T-cell (primary cell): ENCODE measurements at places on chromosomes 11 and 22.

GRCh38 chr11:125787827-125788226 lies at the start of gene PATE3:
Gene PATE3 (plus strand): TSS chr11:125788127. CDS start chr11:125788152, 25 bp downstream.
- no peak for DNase-seq

DNA sequence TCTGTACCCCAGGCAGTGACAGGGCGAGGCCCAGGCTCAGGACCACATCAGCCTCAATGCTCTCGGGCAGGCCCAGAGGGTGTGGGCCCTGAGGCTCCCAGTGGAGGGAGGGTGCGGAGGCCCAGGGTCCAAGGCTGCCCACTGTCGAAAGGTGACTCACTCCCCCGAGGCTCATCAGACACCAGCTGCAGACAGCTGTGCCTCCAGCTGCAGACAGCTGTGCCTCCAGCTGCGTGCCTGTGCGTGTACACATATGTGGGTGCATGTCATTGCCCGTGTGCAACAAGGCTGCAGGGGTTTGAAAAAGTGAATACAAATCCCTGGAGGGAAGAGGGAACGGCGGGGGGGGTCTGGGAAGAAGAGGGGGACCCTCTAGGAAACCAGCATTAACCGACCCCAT lies 134.3 kb downstream of the BRD1 start:
- no peak for DNase-seq

DNA sequence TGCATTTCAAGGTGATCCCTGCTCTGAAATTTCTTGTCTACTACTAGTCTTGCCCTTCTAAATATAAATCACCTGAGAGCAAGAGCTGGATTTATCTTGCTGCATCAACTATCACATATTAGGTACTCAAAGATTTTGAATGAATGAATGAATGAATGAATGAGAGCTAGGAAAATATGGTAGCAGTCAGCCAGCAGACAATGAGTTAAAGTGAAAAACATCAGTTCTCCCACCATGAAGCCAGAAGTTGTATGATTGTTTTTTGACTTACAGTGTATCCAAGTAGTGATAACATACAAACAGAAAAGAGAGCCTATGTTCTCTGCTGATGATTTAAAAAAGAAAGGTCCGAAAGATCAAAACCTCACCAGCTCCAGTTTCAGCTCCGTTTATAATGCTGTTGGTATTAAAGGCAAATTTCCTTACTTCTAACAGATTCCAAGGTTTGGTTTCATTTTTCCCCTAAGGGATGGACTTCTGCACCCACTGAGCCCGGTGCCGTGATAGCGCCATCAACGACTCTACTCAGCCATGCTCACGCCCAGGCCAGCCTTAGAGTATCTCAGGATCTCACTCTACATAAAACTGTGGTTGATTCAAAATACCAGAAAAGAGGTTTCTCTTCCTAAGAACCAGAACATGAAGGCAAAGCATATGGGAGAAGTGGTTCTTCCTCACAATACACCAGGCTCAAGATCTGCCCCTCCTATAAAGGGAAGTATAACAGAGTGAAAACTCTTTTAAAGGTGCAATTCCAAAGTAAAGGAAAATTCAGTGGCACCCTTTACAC lies 92.0 kb downstream of the SGSM3 start:
- DNase-seq, result peak; percentile 8

DNA sequence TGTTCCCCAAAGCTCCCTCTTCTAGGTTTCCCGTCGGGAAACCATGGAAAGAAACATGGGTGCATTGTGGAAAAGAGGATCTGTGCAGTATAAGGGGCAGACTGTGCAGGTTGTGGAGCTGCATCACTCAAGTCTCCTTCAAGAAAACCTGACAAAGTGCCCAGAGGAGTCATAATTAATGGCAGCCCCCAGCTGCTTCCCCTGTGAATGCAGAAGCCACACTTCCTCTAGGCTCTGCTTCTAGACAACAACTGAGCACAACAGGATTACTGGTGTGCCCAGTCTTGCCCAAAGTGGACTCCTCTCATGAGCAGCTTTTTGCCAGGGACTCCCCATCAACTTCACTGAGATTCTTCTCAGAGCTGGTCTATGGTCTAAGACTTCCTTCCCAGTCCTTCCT lies 42.6 kb upstream of the SCUBE2 start:
- DNase-seq, result no peak

GRCh38 chr11:7826324-7826723 lies 29.6 kb upstream of the OR5P2 start:
- no peak for DNase-seq

- no peak for DNase-seq
Measured at GRCh38 chr22:28771195-28771791, 1.2 kb upstream of the CCDC117 start.

GRCh38 chr11:125869521-125869920 lies 17.9 kb upstream of the HYLS1 start:
- DNase-seq, result no peak

- DNase-seq, result no peak
Measured at GRCh38 chr11:212150-213100, 4.9 kb downstream of the RIC8A start.

GRCh38 chr11:47244448-47245350 lies 3.9 kb downstream of the ACP2 start:
- no peak for DNase-seq

GRCh38 chr11:94780432-94780831 lies 12.3 kb downstream of the AMOTL1 start:
- DNase-seq, result no peak

- DNase-seq, result no peak
Measured at GRCh38 chr11:10565493-10565892, 3.0 kb downstream of the LYVE1 start.
